ENCODE measurements at places on chromosomes 5 and 9. TPM values are rescaled to one million over a fixed set of nuclear protein-coding genes. Genes with fewer than 3 reads are reported as not detected.

SNCB gene
- not detected for polyA plus RNA-seq

TEK gene
- polyA plus RNA-seq, result 7.4 TPM

PCDHB6 gene
- polyA plus RNA-seq, result not detected

NTRK2 gene
- 11.1 TPM for polyA plus RNA-seq

SNX30 gene
- 4.2 TPM for polyA plus RNA-seq

PCDH12 gene
- 0.89 TPM for polyA plus RNA-seq

TPPP gene
- polyA plus RNA-seq, result 3.1 TPM

CTXN3 gene
- not detected for polyA plus RNA-seq

STC2 gene
- 3.3 TPM for polyA plus RNA-seq

PRUNE2 gene
- polyA plus RNA-seq, result 1.4 TPM

LHX3 gene
- not detected for polyA plus RNA-seq

ADRB2 gene
- 12.0 TPM for polyA plus RNA-seq

CCL19 gene
- 2.2 TPM for polyA plus RNA-seq

LSM11 gene
- 1.4 TPM for polyA plus RNA-seq

SOHLH1 gene
- not detected for polyA plus RNA-seq

EXOSC3 gene
- 10.1 TPM for polyA plus RNA-seq

ANKRD34B gene
- polyA plus RNA-seq, result not detected

SLC34A1 gene
- not detected for polyA plus RNA-seq

BTNL9 gene
- polyA plus RNA-seq, result 187 TPM

DMRT3 gene
- polyA plus RNA-seq, result not detected

TMC1 gene
- 1.9 TPM for polyA plus RNA-seq

ZNF658 gene
- polyA plus RNA-seq, result 1.4 TPM

CNOT8 gene
- polyA plus RNA-seq, result 52.8 TPM

SCGB3A2 gene
- not detected for polyA plus RNA-seq

SREK1 gene
- polyA plus RNA-seq, result 12.6 TPM

HDHD3 gene
- 8.1 TPM for polyA plus RNA-seq

FCN2 gene
- 4.1 TPM for polyA plus RNA-seq

CEL gene
- 2.5 TPM for polyA plus RNA-seq

ADAMTSL1 gene
- polyA plus RNA-seq, result 1.5 TPM

PTPRD gene
- 1.4 TPM for polyA plus RNA-seq

TAF11L12 gene
- polyA plus RNA-seq, result not detected

NCS1 gene
- 5.2 TPM for polyA plus RNA-seq

IRX2 gene
- 1.1 TPM for polyA plus RNA-seq

ANKRD31 gene
- 0.12 TPM for polyA plus RNA-seq

NIPAL4 gene
- 0.11 TPM for polyA plus RNA-seq

Data from adipose tissue (tissue), 3 donors.